ENCODE measurements at places on chromosomes 3 and 15. TPM values are rescaled to one million over a fixed set of nuclear protein-coding genes. Genes with fewer than 3 reads are reported as not detected.

The MESP1 gene
- 12.8 TPM for total RNA-seq

The ST8SIA2 gene
- not detected for total RNA-seq

The CLRN1 gene
- not detected for total RNA-seq

The IL5RA gene
- not detected for total RNA-seq

The MCF2L2 gene
- 1.5 TPM for total RNA-seq
